ENCODE measurements at places on chromosomes 1 and 21.

GRCh38 chr1:10213186-10213705, 2.9 kb downstream of the KIF1B start:
- no peak for DNase-seq

DNA sequence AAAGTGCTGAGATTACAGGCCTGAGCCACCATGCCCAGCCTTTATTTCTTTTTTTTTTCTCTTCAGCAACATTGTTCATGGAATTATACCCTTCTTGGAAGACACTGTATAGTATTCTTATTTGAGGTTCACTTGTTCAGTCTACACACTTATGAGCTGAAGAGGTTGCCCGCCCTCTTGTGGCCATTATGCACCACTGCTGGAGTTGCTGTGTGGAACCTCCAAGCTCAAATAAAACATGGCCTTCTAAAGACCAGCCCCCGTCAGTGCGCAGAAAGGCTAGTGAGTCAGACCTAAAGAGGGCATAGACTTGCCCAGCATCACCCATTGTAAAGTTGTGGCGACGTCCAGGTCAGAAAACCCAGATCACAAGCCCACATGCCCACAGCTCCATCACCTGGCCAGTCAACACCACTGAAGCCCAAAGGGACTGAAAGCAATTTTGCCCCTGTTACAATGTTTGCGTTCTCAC, 20.4 kb downstream of the LURAP1 start:
- DNase-seq, result peak; percentile 45

- no peak for DNase-seq
These were observed 3.0 kb downstream of the HSD3B1 start for GRCh38 chr1:119510046-119510445.

- no peak for DNase-seq
These were observed 31.1 kb downstream of the OTUD7B start for GRCh38 chr1:149979245-149979971.

- DNase-seq, result no peak
These were observed 10.1 kb upstream of the UBE4B start for GRCh38 chr1:10022656-10023055.

GRCh38 chr1:198788561-198789064, 149.8 kb downstream of the PTPRC start:
- DNase-seq, result no peak

DNA sequence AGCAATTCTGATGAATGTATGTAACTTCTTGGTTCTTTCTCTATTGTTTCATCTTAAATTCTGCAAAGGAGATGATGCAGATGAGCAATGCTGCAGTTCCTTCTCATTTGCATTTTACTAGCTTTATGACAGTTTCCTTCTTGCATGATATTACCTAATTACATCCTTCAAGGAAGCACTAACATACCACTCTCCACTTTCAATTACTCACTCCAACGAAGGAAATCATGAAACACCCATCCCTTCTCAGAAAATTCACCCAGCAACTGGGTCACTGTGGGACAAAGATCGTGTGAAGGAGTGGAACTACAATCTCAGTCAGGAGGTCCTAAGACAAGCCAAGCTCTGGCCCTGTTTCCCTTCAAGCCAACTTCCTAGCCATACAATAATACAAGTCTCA, 142.3 kb downstream of the CHD1L start:
- no peak for DNase-seq

DNA sequence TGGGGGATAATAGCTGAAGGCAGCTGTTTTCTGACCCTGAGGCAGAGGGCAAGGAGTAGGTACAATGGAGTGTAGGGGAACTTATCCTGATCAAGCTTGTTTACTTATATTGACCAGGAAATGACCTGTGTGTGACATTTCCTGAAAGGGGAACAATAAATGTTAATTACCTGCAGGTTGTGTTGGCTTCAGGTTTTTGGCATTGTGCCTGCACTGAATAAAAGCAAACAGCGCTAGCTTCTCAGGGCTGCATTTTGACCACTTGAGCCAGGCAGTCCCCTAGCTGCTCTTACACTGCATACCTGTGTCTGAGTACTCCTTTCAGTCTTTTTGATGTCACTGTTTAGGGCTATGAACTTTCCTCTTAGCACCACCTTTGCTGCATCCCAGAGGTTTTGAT, 40.6 kb downstream of the DRAM2 start:
- no peak for DNase-seq

GRCh38 chr1:50418600-50419109, 4.6 kb downstream of the DMRTA2 start:
- DNase-seq, result no peak

DNA sequence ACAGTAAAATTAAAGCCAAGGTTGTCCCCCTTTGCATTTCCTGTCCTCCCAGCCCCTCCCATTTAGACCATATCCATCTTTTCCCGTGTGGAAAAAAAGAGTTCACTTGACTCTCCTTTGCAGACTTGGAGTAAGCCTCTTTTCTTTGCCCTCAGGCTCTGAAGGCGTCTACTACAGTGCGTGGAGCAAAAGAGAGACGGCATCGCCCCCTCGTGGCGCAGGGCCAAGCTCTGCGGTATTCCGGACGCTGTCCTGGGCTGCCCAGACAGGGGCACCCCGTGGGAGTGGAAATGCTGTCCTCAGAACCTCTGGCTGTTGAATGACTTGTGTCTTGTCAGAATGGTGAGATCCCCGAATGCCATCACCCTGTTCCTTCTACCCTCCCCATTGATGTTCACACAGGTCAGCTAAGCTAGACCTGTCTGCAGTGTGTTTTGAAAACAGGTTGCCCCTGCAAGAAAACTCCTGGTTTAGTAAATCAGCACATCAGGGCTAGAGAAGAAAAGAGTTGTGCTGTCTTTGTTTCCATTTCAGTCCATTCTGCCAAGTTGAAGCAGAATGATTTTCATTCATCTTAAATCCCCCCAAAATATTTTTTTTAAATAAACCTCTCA, 12.3 kb upstream of the GJA8 start:
- peak; percentile 45 for DNase-seq
